ENCODE measurements at places on chromosomes 13 and 19.

- no peak for DNase-seq
Observed at GRCh38 chr13:73967397-73968165, 166.6 kb downstream of the KLF12 start.

DNA sequence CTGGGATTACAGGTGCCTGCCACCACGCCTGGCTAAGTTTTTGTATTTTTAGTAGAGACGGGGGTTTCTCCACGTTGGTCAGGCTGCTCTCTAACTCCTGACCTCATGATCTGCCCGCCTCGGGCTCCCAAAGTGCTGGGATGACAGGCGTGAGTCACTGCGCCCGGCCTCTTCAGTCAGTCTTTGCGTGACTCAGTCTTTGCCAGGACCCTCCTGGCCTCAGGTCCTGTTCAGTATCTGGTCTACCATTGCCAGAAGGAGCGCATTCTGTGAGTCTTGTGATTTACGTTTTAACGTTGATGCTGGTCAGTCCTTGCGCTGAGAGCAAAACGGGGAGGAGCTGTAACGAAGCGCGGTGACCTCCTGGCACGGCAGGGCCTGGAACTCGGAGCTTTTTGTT, 7.6 kb upstream of the HMG20B start:
- DNase-seq = no peak

GRCh38 chr13:43564952-43565351, 221.8 kb downstream of the ENOX1 start:
- DNase-seq = no peak

DNA sequence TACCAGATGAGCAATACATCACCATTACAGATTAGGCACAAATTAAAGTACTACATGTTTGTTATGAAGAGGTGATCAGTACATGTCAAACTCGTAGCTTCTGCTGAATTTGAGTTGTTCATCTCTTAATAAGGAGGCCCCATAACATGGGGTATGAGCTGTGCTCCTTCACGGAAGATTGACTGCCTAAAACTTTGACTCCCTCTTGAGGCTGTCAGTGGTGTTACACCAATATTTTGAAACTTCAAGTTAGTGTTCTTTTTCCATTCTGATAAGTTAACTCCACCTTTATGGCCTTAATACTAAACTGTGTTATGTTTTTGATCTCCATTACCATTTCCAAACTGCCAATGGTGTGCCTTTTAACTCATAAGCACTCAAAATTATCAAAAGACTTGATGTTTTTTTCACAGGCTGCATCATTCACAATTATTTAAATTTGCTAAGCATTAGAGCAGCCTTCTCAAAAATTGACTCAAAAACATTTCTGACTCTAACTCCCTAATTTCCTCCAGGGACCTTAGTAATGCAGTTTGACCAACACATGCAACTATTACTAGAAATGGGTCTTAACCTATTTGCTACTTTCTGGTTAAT, 1591.5 kb downstream of the PCDH9 start:
- DNase-seq = no peak

DNA sequence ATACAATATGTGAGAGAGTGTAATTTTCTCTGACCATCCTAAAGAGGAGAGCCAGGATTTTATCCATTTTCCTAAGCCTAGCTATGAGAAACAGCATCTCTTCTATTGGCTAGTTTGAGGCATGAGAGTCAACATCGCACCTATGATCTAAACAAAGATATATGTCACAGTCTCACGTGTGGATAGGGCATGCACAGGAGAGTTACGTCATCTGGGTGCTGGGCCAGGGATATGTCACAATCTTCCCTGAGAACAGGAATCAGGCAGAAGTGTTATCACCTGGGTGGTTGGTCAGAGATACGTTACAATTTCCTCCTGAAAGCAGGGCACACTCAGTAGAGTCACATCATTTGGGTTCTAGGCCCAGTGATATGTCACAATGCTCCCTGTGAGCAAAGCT, 53.9 kb upstream of the ZNF730 start:
- DNase-seq = no peak

DNA sequence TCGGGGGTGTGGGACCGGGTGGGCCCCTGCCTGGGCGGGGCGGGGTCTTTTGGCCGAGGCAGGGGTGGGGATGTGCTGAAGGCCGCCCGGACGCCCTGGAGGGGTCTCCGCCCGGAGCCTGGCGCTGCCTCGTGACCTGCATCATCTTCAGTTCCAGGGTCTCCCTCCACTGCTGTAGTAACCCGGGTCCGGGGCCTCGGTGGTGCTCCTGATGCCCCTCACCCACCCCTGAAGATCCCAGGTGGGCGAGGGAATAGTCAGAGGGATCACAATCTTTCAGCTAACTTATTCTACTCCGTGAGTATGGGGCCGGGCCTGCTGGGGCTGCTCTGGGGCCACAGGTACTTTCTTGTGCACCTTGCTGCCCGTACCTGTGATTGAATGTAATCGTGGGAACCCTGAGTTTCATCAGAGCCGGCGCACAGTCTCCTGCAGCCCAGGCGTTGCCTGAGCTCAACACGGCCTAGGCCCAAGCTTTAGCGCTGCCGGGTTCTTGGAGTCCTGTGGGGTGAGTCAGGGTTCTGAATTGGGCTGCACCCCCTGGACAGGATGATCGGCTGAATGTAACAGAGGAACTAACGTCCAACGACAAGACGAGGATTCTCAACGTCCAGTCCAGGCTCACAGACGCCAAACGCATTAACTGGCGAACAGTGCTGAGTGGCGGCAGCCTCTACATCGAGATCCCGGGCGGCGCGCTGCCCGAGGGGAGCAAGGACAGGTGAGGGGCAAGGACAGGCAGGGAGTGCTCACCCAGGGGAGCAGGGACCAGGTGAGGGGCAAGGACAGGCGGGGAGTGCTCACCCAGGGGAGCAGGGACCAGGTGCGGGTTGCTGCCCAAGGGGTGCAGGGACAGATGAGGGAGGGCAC, 10.5 kb downstream of the PEAK3 start:
- no peak for DNase-seq

DNA sequence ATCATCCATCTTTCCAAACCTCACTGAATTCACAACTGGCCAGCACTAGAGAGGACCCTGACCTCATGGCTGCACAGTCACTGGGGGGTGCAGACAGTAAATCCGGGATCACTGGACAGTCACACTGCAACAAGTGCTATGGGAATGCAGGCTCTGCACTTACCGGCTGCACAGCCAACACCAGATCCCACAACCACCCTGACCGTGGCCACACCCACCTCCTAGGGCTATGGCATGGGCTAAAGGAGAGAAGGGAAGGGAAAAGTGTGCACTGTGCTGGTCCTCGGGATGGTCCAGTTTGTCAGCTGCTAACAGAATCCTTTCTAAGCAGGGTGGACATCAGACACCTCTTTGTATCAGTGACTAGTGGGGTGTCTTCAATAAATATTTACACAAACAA, 118.2 kb downstream of the MIPEP start:
- DNase-seq = no peak

GRCh38 chr13:49314344-49314882, 66.7 kb downstream of the CDADC1 start:
- no peak for DNase-seq

DNA sequence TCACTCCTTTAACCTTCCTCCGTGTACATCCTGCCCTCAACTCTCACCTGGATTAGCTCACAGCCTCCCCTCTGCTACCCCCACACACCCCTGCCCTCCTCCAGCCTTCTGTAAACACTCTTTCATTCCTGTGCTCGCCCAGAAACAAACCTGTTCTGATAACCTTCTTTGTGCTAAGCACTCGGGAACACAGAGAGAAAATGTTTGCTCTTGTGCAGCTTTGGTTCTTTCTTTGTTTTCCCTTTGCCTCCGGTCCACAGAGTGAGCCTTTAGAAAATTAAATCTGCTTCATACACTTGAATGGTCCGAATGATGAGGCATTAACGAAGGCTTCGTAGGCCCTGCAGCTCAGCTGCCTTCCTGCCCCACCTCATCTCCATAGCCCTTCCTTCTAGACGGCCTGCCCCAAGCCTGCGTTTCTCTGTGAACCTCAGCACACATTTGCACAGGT, 6.6 kb upstream of the ZDHHC20 start:
- no peak for DNase-seq

DNA sequence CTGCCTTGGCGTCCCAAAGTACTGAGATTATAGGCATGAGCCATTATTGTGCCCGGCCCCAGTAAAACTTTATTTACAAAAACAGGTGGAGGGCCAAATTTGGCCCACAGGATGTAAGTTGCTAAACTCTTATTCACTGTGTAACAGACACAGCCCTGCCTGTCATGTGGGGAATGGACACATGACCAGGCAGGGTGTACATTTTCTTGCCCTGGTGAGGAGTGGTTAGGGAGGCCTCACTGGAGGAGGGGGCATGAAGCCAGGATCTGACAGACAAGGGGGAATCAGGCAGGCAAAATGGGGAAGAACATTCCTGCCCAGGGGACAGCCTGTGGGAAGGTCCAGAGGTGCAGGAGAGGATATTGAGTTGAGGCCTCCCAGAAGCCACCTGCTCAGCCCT, 7.4 kb upstream of the PGLS start:
- no peak for DNase-seq

DNA sequence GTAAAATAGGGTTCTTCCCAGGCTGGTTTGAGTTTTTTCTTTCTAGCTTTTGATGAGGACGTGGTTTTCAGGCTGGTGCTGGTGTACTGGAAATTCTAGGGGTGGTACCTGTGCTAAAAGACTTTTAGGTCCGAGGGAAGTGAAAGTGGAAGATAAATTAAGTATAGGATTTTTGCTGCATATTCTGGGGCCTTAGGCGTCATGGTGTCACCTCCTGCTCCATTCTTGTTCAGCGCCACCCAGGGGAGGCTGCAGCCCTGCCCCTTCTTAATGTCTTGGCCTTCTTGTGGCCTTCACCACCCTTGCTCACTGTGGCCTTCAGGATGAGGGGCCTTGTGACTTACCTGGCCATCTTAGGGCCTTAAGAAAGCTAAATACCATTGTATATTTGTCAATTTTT, 12.4 kb downstream of the ZNF552 start:
- no peak for DNase-seq

GRCh38 chr13:24172071-24172470, 11.6 kb downstream of the SPATA13 start:
- DNase-seq = no peak

DNA sequence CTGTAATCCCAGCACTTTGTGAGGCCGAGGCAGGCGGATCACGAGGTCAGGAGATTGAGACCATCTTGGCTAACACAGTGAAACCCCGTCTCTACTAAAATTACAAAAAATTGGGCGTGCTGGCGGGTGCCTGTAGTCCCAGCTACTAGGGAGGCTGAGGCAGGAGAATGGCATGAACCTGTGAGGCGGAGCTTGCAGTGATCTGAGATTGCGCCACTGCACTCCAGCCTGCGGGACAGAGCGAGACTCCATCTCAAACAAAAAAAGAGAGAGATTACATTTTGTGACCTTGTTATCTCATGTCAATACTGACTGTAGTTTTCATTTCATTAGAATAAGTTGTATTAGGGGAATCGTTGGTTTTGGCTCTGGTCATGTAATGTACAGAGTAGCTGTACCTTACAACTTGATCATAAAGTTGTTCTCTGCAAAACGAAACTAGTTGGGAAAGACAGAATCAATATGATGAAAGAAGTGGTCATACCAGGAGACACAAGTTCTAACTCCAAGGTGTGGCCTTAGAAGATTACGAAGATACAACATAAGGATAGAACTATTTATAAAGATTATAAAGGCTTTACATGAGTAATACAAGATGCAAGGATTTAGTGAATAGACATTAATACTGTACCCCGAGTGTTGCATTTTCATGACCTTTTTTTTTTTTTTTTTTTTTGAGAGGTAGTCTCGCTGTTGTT, 15.3 kb downstream of the TMEM38A start:
- DNase-seq = no peak

GRCh38 chr13:50598338-50598737, 245.2 kb downstream of the DLEU7 start:
- no peak for DNase-seq

GRCh38 chr19:55209693-55210472, 582 bp upstream of the PTPRH start:
- no peak for DNase-seq

DNA sequence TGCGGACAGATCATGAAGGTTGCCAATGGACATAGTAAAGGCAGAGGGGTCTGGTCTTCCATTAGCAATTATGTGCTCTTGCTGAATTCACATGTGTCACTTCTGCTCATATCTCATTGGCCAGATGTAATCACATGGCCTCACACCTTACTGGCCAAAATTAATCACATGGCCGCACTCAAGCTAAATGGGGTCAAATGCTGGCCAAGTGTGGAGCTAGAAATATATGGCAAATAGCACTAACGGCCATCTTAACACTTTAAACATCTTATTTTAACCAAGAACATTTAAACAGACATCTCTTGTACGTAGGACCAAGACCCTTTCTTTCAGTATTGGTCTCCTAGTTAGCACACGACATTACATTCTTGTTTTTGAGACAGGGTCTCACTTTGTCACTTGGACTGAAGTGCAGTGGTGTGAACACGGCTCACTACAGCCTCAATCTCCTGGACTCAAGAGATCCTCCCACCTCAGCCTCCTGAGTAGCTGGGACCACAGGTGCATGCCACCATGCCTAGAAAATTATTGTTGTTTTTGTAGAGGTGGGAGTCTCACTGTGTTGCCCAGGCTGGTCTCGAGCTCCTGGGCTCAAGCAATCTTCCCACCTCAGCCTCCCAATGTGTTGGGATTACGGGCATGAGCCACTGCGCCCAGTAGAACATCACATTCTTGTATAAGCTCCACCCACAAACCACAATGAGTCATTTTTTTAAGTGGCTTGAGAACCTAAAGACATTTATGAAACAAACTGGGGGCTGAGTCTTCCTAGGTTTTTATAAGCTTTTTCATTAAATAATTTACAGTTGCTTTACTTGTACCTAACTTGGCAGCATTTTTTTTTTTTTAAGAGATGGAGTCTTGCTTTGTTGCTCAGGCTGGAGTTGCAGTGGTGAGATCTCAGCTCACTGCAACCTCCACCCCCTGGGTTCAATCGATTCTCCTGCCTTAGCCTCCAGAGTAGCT, 2.9 kb upstream of the PTOV1 start:
- DNase-seq = no peak

- peak; percentile 31 for DNase-seq
Observed at GRCh38 chr19:51365211-51365964, 800 bp downstream of the ETFB start.

DNA sequence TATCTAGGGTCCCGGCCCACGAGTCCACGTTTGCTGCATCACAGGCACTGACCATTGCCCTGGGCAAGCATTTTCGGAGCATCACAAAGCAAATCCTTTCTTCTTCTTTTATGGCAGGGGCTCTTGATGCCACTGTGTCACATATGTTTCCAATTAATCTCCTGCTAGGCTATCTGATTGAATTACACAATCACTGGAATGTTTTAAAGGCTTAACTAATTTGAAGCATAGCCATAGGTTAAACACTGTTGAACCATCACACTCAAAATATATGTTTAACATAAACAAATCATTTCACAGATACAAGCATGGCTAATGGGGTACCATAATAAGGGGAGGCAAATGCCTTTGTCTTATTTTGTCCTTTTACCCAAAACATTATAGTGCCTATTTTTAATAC, 338.3 kb downstream of the POU4F1 start:
- no peak for DNase-seq

Data from activated CD4-positive, alpha-beta T cell treated with anti-CD3 and anti-CD28 coated beads for 48 hours (primary cell).